Omental fat pad (tissue), 4 donors: ENCODE measurements at places on chromosomes 1 and 21. TPM values are rescaled to one million over a fixed set of nuclear protein-coding genes. Genes with fewer than 3 reads are reported as not detected.

The NT5C1A gene
- total RNA-seq: 1.3 TPM

The FALEC gene
- total RNA-seq: not detected

- DNase-seq: no peak
These were observed 12.5 kb downstream of the EPS15 start for GRCh38 chr1:51506537-51506936.

DNA sequence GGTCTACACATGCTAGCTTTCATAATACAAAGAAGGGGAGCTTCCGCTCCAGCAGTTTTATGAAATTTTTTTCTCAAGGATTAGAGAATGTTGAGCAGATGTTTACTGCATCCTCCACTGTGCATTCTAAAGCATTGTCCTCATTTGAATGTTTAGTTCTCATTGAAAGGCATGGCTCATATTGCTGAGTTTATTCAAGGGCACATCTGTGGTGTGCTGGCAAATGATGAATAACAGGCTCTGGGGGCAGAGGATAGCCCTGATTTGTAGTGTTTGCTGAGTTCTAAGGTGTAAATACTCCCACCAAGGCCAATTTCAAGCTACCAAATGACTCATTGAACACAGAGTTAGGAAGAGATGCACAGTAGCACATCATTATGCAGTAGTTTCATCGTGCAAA lies 303.2 kb upstream of the FAM78B start:
- DNase-seq: no peak

The CSF3R gene
- total RNA-seq: 46.5 TPM

The S100A1 gene
- total RNA-seq: 6.0 TPM

DNA sequence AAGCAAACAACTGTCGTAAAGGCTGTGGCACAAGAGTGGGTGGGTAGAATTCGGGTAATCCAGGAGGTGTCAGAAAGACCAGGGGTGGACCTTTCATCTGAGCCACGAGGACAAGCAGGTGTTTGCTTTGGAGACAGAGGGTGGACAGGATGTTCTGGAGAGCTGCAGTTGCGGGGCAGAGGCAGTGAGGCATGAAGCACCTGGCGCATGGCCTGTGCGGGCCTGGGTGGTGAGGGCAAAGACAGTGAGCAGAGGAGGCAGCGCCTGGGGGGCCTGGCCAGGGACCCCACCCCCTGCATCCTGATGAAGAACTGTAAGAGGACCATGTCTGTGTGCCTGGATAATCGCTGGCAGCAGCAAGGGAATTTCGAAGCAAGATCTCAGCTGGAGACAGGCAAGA lies 24.9 kb downstream of the KIF26B start:
- no peak for DNase-seq

The ZNF695 gene
- total RNA-seq: not detected

GRCh38 chr1:36401602-36402503 lies 4.1 kb upstream of the LSM10 start:
- DNase-seq: no peak

- no peak for DNase-seq
These were observed 27.7 kb upstream of the RPTN start for GRCh38 chr1:152186556-152187285.

DNA sequence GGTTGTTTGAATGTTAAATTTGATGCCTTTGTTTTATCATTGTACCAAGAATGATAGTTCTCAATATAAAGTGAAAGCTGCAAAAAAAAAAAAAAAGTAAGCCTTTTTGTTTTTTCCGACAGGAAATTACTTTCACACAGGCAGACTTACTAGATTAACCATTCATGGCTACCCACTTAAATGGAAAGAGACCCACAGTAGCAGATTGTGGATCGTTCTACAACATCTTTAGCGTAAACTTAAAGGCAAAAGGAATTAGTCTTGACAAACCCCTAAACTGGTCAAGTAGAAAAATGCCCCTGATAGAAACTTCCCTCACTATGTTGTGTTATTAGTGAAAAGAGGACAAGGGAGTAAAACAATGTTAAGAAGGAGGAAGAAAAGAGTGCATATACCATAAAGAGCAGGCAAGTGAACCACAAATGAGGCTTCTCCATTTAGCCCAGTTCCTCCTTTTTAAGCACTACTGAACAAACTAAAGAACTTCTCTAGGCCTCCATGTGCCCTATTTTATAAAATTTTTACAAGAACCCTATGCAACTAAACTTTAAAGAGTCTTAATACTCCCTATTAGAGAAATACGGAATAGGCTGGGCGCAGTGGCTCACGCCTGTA lies 1560.3 kb downstream of the MRPL39 start:
- DNase-seq: no peak

GRCh38 chr1:5623399-5623798 lies 368.8 kb downstream of the NPHP4 start:
- DNase-seq: no peak

GRCh38 chr1:162218975-162219374 lies 149.5 kb downstream of the NOS1AP start:
- DNase-seq: no peak

DNA sequence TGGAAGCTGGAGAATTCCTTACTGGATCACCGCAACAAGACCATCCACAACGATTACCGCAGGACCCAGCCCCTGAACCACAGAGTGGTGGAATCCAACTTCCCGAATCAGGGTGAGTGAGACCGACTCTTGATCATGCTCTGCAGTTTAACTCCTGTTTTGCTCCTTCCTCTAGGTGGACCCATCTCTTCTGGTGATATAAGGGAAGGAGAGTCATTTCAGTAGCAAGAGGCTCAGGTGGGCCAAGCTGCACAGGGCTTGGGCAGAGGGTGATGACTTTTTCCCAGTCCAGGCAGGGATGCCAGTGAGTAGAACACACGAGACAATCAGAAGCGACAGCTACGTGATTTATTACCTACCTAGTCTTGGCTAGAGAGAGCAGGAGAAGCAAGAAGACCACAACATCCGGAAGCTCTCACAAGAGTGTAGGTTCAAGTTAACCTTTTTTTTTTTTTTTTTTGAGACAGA lies 25.2 kb downstream of the CA6 start:
- no peak for DNase-seq

DNA sequence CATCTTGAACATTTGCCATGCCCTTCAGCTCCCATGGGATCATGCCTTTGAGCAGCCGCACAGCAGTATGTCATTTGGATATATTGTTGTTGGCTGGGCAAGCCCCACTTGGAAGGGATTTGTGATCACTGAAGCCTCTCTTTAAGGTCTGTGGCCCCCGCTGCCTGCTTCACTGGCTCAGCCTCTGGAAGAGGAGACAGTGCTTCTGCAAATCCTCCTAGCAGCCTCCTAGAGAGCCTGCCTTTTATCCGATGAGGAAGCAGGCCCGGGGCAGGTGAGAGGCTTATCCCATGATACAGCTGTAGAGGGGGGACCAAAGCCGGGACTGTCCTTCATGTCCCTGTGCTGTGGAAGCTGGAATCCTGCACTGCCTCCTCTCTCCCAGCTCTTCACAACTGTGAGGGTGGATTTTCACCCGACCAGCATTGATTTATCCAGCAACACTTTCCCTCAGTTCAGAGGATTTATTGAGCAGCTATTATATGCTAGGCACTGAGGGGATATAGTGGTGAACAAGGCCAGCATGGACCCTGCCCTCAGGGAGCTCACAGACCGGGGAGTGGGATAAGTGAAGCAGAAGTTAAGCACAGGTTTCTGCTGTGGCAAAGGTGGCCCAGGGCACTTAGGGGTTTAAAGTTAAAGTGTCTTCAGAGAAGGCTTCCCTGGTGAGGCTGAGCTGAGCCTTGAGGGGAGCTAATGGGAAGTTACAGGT lies 3.9 kb downstream of the TMEM61 start:
- no peak for DNase-seq

DNA sequence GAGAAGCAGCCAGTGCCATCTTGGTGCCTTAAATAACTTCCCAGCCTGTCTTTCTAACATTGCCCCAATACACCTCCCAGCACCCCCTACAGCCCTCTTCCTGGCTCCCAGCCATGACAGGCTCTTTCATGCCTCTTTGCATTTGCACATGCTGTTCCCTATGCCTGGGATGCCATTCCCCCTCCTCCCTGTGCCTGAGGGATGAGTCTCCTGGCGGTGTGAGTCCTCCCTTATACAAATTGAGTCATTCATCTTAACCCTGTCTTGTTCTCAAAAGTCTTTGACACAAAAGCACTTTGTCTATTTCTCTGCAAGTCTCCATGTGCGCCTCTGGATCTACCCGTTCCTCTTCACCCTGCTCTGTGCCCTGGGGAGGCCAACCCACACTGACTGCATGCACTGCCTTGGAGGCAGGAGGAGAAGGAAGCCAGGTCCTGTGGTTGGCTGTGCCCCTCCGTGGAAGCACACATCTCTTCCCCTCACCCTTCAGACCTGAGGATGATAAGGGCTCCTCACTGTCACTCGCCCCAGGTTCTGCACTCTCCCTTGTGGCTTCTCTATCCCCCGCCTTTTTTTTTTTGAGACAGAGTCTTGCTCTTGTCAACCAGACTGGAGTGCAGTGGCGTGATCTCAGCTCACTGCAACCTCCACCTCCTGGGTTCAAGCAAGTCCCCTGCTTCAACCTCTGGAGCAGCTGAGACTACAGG lies 25.1 kb downstream of the CDCP2 start:
- no peak for DNase-seq

The AMY1A gene
- total RNA-seq: not detected

The F5 gene
- 3.7 TPM for total RNA-seq

The ANGPTL1 gene
- total RNA-seq: 154 TPM

The SLAMF7 gene
- 3.2 TPM for total RNA-seq
